ENCODE measurements at places on chromosomes 13 and 19. TPM values are rescaled to one million over a fixed set of nuclear protein-coding genes. Genes with fewer than 3 reads are reported as not detected.

GRCh38 chr19:51704626-51705025 lies 11.5 kb downstream of the SPACA6 start:
- DNase-seq: no peak

- DNase-seq: no peak
Measured at GRCh38 chr19:15976836-15977689, 28.3 kb downstream of the OR10H4 start.

GRCh38 chr13:71412231-71412630 lies 454.8 kb downstream of the DACH1 start:
- DNase-seq: no peak

- DNase-seq: no peak
Measured at GRCh38 chr13:77384999-77385398, 58.1 kb upstream of the MYCBP2 start.

DNA sequence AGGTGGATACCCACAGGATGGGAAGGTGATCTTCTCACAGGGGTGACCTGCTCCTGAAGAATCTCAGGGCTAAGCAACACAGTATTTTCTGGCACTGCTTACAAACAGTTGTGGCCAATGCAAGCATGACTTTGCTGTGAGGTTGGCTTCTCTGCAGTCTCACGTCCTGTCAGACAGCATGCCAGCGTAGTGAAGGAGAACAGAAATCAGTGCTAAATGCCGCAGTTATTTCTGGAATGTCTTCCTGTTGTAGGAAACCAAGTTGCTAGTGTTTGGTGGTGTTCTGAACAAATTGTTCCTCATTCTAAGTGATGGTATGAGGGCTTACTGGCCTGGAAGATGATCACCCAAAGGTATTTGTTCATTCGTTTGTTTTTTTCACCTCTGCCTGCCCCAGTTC lies 320.1 kb downstream of the MTUS2 start:
- DNase-seq: no peak

- DNase-seq: no peak
Measured at GRCh38 chr13:71056581-71056980, 810.4 kb downstream of the DACH1 start.

- DNase-seq: no peak
Measured at GRCh38 chr19:30107251-30107650, 165.2 kb downstream of the URI1 start.

GRCh38 chr19:30183807-30184490 lies 188.2 kb upstream of the ZNF536 start:
- DNase-seq: no peak

DNA sequence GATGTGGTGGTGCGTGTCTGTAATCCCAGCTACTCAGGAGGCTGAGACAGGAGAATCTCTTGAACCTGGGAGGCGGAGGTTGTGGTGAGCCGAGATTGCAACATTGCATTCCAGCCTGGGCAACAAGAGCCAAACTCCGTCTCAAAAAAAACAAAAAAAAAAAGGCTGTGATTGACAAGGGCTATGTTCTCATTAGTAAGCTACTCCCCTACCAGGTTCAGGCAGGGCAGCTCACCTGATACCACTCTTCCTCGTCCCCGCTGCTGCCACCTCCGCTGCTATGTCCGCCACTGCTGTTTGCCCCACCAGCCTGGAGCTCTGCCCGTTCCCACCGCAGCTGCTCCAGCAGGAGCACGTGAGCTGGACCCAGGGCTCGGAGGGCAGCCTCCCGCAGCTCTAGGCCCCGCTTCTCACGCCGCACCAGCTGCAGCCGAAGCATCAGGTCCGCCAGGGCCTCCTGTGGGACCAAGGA lies 9.4 kb downstream of the USHBP1 start:
- no peak for DNase-seq

DNA sequence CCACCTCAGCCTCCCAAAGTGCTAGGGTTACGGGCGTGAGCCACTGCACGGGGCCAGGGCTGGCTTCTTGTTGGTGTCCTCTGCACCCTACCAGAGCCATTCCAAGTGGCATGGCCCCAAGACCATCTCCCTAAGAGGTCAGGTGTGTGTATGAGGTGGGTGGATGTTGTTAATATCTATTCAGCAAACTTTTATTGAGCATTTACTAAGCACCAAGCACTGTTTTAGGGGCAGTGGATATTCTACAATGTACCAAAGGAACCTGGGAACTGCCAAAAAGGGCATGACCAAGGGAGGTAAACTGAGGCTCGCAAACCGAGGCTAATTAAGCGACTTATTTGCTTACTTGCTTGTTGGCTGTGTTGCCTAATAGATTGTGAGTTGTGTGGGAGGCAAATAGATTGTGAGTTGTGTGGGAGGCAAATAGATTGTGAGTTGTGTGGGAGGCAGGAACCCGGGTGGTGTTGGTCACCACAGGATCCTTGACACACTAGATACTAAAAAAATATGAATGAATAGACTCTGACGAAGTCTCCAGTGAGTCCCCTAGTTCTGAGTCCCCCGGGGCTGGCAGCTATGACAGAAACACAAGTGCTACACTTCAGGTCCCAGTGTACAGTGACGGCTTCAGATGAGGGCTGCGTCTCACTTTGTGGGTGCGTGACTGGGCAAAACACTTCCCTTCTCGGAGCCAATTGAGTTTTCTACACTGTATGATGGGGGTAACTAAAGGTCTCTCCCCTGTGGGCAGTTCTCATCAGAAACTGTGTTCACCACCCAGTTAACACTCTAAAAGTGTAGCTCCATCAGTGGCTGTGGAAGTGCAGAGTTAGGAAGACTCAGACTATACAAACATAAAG lies 5.0 kb upstream of the BICRA start:
- DNase-seq: no peak

DNA sequence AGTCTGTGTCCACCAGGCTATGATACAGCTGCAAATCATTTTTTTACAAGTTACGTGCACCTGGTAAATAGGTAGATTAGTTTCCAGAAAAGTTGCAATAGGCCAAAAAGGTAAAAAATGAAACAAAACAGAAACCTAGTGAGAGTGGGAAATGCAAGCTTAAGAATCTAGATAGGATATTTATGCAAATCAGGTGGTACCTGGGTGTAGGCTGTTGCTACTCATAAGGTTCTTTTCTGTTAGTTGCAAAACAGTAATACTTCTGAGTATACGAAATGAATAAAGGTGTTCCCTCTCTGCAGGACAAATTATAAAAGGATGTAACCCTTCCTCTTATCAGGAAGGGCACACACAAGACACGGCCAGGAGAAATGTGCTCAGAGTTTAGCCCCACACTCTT lies 97.9 kb downstream of the UGGT2 start:
- DNase-seq: no peak

DNA sequence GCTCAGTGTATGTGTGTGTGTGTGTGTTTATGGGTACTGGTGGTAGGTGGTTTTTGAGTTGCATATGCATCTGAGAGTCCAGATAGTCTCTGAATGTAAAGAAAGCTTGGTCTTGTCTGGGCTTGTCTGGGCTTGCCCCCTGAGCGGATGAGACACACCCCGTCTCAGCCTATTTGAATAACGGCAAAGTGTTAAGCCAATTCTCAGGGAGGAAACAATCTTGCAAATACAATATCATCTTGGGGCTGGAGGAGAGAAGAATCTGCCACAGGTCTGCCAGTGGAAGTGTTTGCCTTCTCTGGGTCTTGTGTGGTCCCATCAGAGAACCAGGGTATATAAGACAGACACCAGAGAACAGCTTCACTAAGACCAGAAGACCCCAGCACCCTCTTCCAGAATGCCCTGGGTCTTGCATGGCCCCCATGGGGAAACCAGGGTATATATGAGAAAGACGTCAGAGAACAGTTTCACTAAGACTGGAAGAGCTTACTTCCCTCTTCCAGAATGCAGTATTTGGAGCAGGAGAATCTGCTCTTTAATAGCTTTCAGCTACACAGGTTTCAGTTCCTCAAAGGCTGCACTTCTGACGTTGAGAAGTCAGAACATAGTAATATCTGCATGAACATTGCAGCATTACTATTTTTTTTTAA lies 13.3 kb downstream of the CD70 start:
- no peak for DNase-seq

DNA sequence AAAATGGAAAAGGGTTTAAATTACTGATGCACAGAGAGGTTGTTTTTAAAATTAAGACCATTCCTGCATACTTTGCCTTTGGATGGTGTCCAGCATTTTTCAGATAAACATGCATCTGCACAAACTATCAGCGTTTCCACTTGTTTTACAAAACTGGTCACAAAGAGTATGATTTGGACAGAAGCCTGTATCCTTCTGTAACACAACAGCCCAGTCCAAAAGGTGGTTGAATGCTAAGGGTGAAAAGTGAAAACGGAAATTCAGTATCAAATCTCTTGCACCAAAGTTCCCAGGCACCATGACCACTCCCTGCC lies 21.7 kb upstream of the DOCK9 start:
- DNase-seq: no peak

- DNase-seq: no peak
Measured at GRCh38 chr13:80022146-80022545, 318.8 kb downstream of the SPRY2 start.

DNA sequence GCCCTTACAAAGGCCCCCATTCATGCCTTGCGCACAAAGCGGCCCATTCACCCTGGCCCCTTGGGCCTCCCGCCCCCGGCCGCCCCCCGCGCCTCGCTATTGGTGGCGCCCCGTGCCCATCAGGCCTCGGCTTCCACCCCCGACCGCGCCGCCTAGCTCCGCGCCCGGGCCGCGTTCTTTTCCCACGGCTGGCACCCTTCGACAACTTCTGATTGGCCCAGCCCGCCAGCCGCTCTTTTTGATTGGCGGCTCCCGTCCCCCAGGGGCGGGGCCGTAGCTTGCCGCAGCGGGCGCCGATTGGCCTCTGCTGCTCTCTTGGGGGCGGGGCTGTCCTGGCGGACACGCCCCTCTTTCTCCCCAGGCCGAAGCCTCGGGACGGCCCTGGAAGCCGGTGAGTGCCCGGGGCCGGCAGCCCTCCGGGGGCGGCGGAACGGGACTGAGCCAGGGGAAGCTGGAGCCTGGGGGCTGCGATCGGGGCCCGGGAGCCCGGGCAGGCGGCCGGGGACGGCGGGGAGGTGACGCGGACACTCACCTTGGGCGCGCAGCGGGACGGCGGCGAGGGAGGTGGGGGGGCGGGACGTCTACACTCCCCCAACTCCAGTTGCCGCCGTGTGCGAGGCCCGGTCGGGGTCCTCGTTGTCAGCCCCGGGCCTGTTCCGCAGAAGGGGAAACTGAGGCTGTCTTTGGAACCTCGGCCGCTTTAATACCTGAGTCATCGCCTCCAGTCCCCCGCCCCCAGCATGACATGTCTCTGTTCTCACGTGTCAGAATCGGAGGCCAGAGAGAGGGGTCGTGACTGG lies at the start of gene MYH14:
MYH14 (plus strand) TSS at position 342 of the 800 bp plus-strand sequence. CDS start 6,744 bp downstream, outside the sequence.
- peak; percentile 96 for DNase-seq

DNA sequence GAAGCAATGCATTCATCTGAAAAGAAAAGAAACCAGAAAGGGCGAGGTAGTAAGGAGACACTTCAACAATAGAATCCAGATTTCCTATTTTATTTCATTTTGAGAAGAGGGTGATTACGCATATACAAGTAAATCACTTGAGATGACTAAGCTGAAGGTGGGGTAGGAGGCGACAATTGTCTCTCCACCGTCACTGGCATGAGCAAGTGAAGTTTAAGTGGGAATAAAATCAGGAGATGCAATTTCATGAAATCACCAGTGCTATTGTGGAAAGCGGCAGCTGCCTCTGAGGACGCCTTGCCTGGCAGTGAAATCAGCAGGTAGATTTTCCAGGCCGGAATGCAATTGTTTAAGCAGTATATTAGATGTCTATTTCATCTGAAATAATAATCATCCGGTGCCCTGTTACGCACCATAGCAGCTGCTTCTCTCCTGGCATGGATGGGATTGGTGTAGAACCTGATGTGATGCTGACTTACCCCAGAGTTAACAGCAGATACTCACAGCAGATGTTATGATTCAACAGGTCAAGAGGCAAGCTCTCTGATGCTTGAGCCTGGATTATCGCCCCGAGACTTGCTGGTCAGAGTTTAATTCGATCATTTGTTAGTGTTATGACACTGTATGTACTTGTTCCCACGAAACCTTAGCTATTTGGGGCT lies 64.3 kb downstream of the RASL11A start:
- no peak for DNase-seq

- no peak for DNase-seq
Measured at GRCh38 chr19:37990362-37990761, 83.4 kb downstream of the SIPA1L3 start.

GRCh38 chr13:44249431-44249836 lies 124.2 kb upstream of the SERP2 start:
- no peak for DNase-seq

GRCh38 chr13:112102243-112102642 lies 35.3 kb downstream of the SOX1 start:
- peak; percentile 39 for DNase-seq

The ZNF583 gene
- 4.1 TPM for polyA plus RNA-seq

The ZNF549 gene
- 0.89 TPM for polyA plus RNA-seq

The PCDH20 gene
- polyA plus RNA-seq: not detected

The RNF6 gene
- polyA plus RNA-seq: 15.9 TPM

The CPB2 gene
- polyA plus RNA-seq: not detected

The FAM216B gene
- polyA plus RNA-seq: 0.27 TPM

The RNF113B gene
- polyA plus RNA-seq: not detected

The NPAS1 gene
- polyA plus RNA-seq: not detected

The ZNF682 gene
- polyA plus RNA-seq: 1.8 TPM

The MEIOSIN gene
- not detected for polyA plus RNA-seq

The LRRC4B gene
- 3.2 TPM for polyA plus RNA-seq

The ZNF383 gene
- 3.6 TPM for polyA plus RNA-seq

The CERS1 gene
- polyA plus RNA-seq: not detected

The CD209 gene
- 3.3 TPM for polyA plus RNA-seq

The CGB2 gene
- not detected for polyA plus RNA-seq

The ZNF560 gene
- polyA plus RNA-seq: 0.06 TPM
